ENCODE measurements at places on chromosomes 12 and 14. TPM values are rescaled to one million over a fixed set of nuclear protein-coding genes. Genes with fewer than 3 reads are reported as not detected.

DNA sequence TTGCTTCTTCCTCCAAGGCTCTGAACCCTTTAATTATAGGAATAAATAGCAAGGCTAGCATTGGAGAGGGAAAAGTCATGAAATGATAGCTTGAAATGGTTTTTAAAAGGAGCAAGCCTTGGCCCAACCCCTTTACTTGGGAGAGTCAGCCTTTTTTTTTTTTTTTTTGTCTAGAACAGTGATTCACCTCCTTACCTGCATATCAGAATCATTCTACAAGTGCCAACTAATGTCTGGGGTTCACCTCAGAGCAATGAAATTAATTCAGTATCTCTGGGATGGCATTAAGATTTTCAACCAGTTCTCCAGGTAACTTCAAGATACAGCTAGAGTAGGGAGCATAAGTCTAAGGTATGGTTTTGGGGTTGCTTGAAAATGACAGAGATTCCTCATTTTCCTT lies 41.3 kb upstream of the TMTC2 start:
- H3K36me3 ChIP-seq: no peaks in the 10 kb centered on the region
- DNase-seq: no peak
- H3K4me3 ChIP-seq: no peak overlapping the region

- peaks cover 19% of the 10 kb centered on the region for H3K36me3 ChIP-seq
- no peak overlapping the region for H3K4me3 ChIP-seq
- H3K4me1 ChIP-seq: peaks cover 9% of the 10 kb centered on the region
- no peak overlapping the region for H3K27ac ChIP-seq
- DNase-seq: no peak
- H3K27me3 ChIP-seq: no peaks in the 10 kb centered on the region
These were observed 30.3 kb downstream of the NDUFA12 start for GRCh38 chr12:94973221-94973620.

DNA sequence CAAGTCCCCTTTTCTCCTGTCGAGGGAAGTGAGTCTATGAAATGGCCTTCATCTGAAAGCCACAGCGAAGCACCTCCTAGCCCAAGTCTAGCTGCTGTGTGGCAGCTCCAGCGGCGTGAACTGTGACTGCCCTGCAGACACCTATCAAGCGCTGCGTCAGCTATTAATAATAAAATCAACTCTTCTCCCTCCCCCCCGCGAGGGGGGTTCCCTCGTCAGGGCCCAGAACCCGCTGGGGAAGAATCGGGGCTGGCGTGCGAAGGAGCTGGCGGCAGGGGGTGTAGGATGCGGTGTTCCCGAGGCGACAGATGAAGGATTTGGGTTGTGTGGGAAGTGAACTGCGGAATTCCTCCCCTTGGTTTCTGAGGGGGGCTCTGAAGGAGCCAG lies 662 bp upstream of the ATP2A2 start:
- DNase-seq: peak; percentile 68
- peak overlapping the region; percentile 39 for H3K27ac ChIP-seq
- H3K36me3 ChIP-seq: peaks cover 34% of the 10 kb centered on the region
- H3K4me1 ChIP-seq: peaks cover 34% of the 10 kb centered on the region
- peaks cover 3% of the 10 kb centered on the region for H3K27me3 ChIP-seq

- no peak for DNase-seq
- no peaks in the 10 kb centered on the region for H3K36me3 ChIP-seq
- H3K27ac ChIP-seq: no peak overlapping the region
- no peak overlapping the region for H3K4me3 ChIP-seq
- peaks cover 6% of the 10 kb centered on the region for H3K27me3 ChIP-seq
These were observed 108.0 kb upstream of the TMEM132D start for GRCh38 chr12:130011611-130012385.

DNA sequence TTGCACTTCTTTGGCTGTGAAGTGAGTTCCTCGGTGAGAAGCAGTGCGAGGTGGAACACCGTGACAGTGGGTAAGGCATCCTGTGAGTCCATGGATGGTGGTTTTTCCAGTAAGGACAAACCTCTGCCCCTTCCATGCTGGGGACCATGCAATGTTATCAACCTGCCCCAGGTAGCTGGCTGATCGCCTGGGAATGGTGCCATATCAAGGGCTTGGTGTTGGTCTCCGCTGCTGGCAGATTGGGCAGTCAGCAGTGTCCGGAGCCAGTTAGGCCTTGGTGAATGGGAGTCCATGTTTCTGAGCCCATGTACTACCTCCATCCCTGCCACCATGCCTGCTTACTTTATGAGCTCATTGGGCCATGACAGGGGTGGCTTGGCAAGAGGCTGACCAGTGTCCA lies 114.7 kb upstream of the C14orf180 start:
- no peak for DNase-seq
- no peaks in the 10 kb centered on the region for H3K4me1 ChIP-seq
- no peak overlapping the region for H3K4me3 ChIP-seq

GRCh38 chr12:72214163-72214562 lies 58.0 kb upstream of the TRHDE start:
- H3K27ac ChIP-seq: no peak overlapping the region
- H3K4me3 ChIP-seq: no peak overlapping the region
- no peaks in the 10 kb centered on the region for H3K4me1 ChIP-seq
- H3K36me3 ChIP-seq: no peaks in the 10 kb centered on the region

DNA sequence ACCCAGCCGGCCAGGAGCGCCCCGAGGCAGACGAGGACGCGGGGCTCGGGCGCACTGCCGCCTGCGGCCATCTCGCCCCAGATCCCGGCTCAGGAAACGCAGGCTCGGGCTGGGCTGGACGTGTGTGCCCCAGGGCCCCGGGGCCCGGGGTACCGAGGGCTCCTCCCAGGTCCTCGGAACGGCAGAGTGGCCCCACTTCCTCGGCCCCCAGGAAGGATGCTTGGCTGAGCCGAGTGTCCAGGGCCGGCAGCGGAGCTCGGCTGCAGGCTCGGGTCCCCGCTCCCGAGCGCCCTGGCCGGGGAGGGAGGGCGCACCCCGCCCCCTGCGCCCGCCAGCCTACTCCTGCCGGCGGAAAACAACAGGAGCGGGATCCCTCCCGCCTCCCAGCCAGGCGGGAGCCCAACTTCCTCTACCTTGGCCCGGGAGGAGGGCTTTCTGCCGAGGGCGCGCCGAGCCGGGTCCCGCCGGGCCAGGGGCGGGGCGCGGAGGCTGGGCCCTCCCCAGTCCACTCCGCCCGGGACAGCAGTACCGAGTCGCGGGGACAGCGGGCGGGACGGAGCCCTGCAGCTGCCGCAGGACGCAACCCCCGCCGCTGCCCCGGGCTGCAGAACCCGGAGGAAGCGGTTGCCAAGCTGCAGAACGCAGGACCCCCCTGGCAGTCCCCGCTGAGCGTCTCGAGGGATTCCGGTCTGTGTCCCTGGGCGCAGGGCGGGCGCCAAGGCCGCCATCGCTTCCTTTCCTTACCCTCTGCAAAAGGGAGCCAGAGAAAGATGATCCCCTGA lies at the start of gene VSIG10:
VSIG10 (minus strand) TSS at position 411 of the 782 bp plus-strand sequence; CDS start at position 71, 340 bp downstream.
- peak within 1 kb of the TSS; percentile 71 for H3K4me3 ChIP-seq
- DNase-seq: peak; percentile 35
- H3K4me1 ChIP-seq: peaks cover 6% of the 10 kb centered on the region
- peaks cover 19% of the 10 kb centered on the region for H3K27me3 ChIP-seq
- no peaks in the 10 kb centered on the region for H3K36me3 ChIP-seq
- H3K27ac ChIP-seq: no peak within 1 kb of the TSS

- H3K27ac ChIP-seq: peak overlapping the region; percentile 66
- H3K36me3 ChIP-seq: peaks cover 19% of the 10 kb centered on the region
- peaks cover 43% of the 10 kb centered on the region for H3K4me1 ChIP-seq
- H3K4me3 ChIP-seq: peak overlapping the region; percentile 82
- peaks cover 2% of the 10 kb centered on the region for H3K27me3 ChIP-seq
These were observed 2.7 kb downstream of the SSH1 start for GRCh38 chr12:108854451-108855283.

GRCh38 chr12:15346488-15346887 lies 24.2 kb downstream of the PTPRO start:
- H3K4me1 ChIP-seq: no peaks in the 10 kb centered on the region
- no peak overlapping the region for H3K27ac ChIP-seq
- H3K27me3 ChIP-seq: peaks cover 8% of the 10 kb centered on the region
- H3K4me3 ChIP-seq: no peak overlapping the region
- no peaks in the 10 kb centered on the region for H3K36me3 ChIP-seq

- no peaks in the 10 kb centered on the region for H3K27me3 ChIP-seq
- peaks cover 39% of the 10 kb centered on the region for H3K36me3 ChIP-seq
- H3K4me1 ChIP-seq: peaks cover 35% of the 10 kb centered on the region
These were observed 914 bp upstream of the CCND2 start for GRCh38 chr12:4272424-4273272.

GRCh38 chr12:53344487-53344823 lies 8.3 kb upstream of the SP7 start:
- no peaks in the 10 kb centered on the region for H3K36me3 ChIP-seq
- H3K4me1 ChIP-seq: peaks cover 24% of the 10 kb centered on the region
- peaks cover 5% of the 10 kb centered on the region for H3K27me3 ChIP-seq
- DNase-seq: no peak

DNA sequence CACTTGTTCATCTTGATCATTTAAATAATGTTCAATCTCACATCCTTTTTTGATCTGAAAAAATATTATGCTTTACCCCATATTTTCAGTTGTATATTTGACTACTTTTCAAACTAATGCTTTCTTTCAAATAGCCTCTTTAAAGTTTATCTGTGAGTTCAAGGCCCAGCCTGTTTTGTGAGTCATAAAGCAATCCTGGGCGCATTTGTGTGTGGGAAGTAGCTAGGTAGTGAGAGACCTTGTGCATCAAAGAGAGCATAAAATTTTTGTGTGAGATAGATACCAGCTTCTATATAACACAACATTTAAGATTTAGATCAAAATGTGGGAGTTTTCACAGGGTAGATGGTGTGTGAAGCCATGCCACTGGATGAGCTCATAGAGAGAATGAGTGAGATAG lies 405.6 kb downstream of the NAV3 start:
- no peaks in the 10 kb centered on the region for H3K4me1 ChIP-seq
- no peaks in the 10 kb centered on the region for H3K27me3 ChIP-seq
- H3K27ac ChIP-seq: no peak overlapping the region
- no peaks in the 10 kb centered on the region for H3K36me3 ChIP-seq
- no peak overlapping the region for H3K4me3 ChIP-seq
- DNase-seq: no peak

GRCh38 chr12:56484566-56484965 lies 3.4 kb downstream of the GLS2 start:
- H3K4me1 ChIP-seq: peaks cover 26% of the 10 kb centered on the region
- no peak overlapping the region for H3K27ac ChIP-seq
- no peaks in the 10 kb centered on the region for H3K36me3 ChIP-seq
- H3K27me3 ChIP-seq: peaks cover 18% of the 10 kb centered on the region
- no peak overlapping the region for H3K4me3 ChIP-seq

DNA sequence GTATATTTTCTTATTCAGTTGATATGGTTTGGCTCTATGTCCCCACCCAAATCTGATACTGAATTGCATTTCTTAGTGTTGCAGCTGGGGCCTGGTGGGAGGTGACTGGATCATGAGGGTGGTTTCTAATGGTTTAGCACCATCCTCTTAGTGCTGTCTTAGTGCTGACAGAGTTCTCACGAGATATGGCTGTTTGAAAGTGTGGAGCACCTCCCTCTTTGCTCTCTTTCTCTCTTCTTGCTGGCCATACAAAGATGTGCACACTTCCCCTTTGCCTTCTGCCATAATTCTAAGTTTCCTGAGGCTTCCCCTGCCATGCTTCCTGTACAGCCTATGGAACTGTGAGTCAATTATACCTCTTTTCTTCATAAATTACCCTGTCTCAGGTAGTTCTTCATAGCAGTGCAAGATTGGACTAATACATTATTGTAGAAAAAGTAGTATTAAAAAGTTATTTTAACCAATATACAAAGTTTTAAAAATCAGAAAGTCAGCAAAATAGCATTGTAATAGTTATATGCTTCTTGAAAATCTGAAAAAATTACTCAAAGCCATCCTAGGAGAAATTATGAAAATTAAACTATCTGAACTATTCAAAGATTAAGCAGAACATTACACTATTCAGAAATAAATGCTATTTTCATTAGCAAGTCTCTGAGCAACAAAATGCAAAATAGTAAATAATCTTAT lies 84.1 kb downstream of the PPP1R12A start:
- no peak for DNase-seq
- H3K27ac ChIP-seq: no peak overlapping the region
- no peaks in the 10 kb centered on the region for H3K27me3 ChIP-seq
- peaks cover 33% of the 10 kb centered on the region for H3K36me3 ChIP-seq

GRCh38 chr12:121314431-121314830 lies 17.9 kb upstream of the CAMKK2 start:
- peak overlapping the region; percentile 33 for H3K27ac ChIP-seq
- peaks cover 16% of the 10 kb centered on the region for H3K4me1 ChIP-seq
- H3K27me3 ChIP-seq: no peaks in the 10 kb centered on the region
- no peak for DNase-seq

DNA sequence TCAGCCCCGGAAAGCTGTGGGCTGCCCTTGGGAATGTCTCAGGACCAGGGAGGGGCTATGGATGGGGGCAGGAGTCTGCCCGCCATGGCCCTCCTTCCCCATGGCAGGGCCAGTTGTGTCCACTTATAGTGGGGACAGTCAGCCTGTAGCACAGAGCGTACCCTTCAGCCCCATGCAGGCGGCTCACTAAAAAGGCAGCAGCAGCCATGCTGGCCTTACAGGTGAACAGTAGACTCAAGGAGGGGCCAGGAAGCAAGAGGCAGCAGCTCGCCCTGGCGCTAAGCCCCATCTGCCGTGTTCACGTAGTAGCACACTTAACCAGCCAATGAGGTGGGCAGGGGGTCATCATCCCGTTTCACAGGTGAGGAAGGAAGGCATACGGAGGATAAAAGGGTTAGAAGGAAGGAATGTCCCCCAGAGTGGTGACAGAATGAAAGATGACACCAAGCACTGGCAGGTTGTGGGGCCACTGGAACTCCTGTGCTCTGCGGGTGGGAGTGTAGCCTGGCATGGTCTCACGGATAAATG lies 52.7 kb downstream of the FAM222A start:
- no peak for DNase-seq
- H3K4me3 ChIP-seq: no peak overlapping the region
- H3K4me1 ChIP-seq: peaks cover 5% of the 10 kb centered on the region
- H3K27ac ChIP-seq: no peak overlapping the region
- H3K36me3 ChIP-seq: no peaks in the 10 kb centered on the region

DNA sequence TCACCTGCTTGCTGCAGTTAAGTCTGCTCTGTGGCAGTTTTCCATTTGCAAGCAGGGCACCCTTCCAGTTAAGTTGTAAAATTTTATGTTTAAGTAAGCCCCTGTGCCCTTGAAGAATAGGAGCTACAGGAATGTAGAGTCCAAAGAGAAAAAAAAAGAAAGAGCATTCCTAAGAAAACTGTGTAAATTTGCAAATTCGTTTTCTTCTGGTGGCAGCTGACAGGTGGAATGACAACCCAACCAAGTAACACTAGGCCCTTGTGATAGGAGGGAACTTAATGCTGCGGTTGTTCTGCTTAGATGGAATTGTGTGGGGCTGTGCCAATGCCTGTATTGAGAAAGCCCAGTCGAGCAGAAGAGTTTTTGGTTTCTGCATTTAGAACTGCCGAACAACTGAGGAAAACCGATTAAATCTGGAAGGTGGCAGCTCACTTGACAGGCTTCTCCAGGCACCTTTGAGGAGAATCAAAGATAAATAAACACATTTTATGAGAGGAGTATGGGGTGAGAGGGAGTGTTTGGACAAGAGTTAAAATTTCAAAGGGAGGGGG lies 280.0 kb downstream of the RAD51B start:
- peaks cover 35% of the 10 kb centered on the region for H3K36me3 ChIP-seq
- no peak for DNase-seq
- no peak overlapping the region for H3K4me3 ChIP-seq
- no peak overlapping the region for H3K27ac ChIP-seq
- H3K27me3 ChIP-seq: no peaks in the 10 kb centered on the region

GRCh38 chr12:44827832-44828438 lies 48.2 kb downstream of the NELL2 start:
- H3K27me3 ChIP-seq: no peaks in the 10 kb centered on the region
- H3K4me1 ChIP-seq: peaks cover 59% of the 10 kb centered on the region
- peak overlapping the region; percentile 89 for H3K27ac ChIP-seq
- DNase-seq: no peak

Gene UNC79
- 0.02 TPM for total RNA-seq

Gene TPH2
- total RNA-seq: not detected

Gene CDK4
- total RNA-seq: 132 TPM

Gene C12orf50
- 0.11 TPM for total RNA-seq

Gene PRKD1
- not detected for total RNA-seq

Gene GALNT6
- total RNA-seq: 11.7 TPM
